ENCODE measurements at places on chromosomes 6 and 20. TPM values are rescaled to one million over a fixed set of nuclear protein-coding genes. Genes with fewer than 3 reads are reported as not detected.

DNA sequence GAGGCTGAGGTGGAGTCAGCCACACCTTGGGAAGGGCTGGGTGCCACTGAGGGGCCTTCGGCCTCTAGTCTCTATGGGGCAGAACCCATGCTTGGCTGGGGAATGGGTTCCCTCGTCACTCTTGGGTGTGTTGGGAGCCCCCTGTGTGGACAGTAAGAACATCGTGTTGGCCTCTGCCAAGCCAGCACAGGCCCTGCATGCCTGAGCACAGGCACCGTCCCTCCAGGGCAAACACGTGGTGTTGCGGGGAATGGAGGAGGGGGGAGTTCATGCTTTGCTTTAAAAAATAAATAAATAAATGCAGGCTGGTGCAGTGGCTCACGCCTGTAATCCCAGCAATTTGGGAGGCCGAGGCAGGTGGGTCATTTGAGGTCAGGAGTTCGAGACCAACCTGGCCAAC lies 63.0 kb downstream of the EZR start:
- DNase-seq = no peak

DNA sequence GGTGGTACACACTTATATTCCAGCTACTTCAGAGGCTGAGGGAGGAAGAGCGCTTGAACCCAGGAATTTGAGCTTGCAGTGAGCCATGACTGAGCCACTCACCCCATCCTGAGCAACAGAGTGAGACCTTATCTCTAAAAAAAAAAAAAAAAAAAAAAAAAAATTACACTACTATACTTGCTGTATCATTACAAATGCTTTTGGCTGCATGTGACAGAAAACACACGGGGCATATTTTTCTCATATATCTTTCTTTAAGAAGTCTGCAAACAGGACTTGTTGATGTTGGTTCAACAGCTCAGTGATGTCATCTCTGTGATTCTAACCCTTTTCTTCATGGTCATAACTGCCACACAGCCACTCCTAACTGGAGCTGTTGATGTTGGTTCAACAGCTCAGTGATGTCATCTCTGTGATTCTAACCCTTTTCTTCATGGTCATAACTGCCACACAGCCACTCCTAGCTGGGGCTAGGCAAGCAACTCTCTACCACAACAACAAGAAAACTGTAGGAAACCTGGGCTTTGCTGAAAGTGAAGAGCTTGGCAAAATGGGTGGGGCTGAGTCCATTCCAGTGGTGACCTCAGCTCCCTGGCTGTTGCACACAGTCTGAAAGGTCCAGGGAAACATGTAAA lies 19.8 kb downstream of the MTFR2 start:
- DNase-seq = no peak

GRCh38 chr6:138336221-138336620 lies 41.5 kb upstream of the SMIM28 start:
- no peak for DNase-seq

DNA sequence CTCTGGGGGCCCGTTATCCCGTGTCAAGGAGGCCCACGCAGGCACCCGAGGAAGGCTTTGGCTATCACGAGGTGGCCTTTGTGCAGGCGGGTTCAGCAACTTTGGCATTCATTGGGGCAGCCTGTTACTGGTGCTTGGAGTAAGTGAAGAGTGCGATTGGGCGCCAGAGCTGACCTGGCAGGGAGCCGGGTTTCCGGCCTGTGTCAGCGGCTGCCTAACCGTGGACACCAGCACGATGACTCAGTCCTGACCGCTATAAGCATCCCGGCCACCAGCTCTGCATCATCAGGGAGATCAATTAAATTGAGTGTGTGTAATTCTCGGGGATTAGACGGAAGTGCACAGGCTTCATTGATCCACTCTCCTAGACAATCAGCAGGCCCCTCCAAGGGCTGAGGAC lies 45.9 kb downstream of the CDH4 start:
- DNase-seq = no peak

DNA sequence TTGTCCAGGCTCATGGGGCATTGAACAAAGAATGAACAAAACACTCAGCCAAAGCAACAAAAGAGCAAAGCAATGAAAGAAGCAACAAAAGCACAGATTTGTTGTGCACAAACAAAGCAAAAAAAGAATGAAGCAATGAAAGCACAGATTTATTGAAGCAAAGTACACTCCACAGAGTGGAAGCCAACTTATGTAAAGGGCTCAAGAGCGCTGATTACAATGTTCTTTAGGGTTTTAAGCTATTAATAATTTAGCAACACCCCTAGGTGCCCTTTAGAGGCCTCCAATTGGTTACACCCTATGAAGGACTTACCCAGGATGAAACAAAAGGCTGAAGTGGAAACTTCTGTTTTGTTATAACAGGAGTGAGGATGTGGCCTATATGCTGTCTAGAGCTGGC lies 179.2 kb upstream of the PROKR2 start:
- no peak for DNase-seq

GRCh38 chr6:24394061-24394779 lies 8.5 kb upstream of the MRS2 start:
- no peak for DNase-seq

The OPRL1 gene
- polyA plus RNA-seq = 1.3 TPM

The PABPC1L gene
- polyA plus RNA-seq = 40.0 TPM

The RPP21 gene
- polyA plus RNA-seq = 31.7 TPM
